ENCODE measurements at places on chromosomes 16 and 17.

GRCh38 chr16:15672514-15673167 lies 22.6 kb downstream of the NDE1 start:
- DNase-seq = peak; percentile 80

- DNase-seq = no peak
Observed at GRCh38 chr17:37848690-37849616, 75.3 kb upstream of the TBC1D3K start.

- DNase-seq = no peak
Observed at GRCh38 chr17:62089334-62089733, 24.3 kb upstream of the MED13 start.

- DNase-seq = peak; percentile 28
Observed at GRCh38 chr17:42387661-42388380, 421 bp downstream of the STAT3 start.

DNA sequence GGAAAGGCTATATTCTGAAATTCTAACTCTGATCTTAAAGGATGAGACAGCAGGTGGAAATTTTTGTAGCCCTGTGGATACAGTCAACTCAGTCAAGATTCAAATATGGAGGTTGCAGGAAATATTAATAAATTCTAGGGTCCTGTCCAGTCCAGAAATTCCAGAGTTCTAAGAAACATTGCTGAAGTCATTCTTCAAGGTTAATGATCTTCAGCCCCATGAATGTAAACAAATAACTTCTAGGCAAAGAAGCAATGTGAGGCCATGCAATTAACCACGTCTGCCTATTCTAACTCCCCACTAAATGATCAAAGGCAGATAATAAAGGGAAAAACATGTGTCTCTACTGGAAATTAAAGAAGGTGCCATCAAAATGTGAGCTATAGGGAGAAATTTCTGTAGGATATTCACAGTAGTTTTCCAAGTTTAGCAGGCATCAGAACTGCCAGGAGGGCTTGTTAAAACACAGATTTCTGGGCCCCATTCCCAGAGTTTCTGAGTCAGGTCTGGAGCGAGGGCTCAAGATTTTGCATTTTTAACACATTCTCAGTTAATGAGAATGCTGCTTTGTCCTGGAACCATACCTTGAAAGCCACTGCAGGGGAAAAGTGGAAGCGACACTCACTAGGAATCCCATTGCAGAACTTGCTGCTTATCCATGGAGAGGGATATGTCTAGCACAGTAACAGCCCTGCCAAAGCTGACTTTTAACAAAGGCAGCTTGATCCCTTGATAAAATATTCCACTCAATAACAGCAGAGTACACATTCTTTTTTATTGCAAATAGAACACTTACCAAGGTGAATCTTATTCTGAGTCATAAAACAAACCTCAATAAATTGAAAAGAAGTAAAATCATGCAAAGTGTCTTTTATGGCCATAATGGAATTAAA lies 61.8 kb downstream of the DNAH3 start:
- DNase-seq = no peak

GRCh38 chr16:50246299-50247122 lies 19.8 kb upstream of the ADCY7 start:
- DNase-seq = no peak

GRCh38 chr16:75195811-75196790 lies 10.9 kb downstream of the CTRB2 start:
- DNase-seq = no peak

DNA sequence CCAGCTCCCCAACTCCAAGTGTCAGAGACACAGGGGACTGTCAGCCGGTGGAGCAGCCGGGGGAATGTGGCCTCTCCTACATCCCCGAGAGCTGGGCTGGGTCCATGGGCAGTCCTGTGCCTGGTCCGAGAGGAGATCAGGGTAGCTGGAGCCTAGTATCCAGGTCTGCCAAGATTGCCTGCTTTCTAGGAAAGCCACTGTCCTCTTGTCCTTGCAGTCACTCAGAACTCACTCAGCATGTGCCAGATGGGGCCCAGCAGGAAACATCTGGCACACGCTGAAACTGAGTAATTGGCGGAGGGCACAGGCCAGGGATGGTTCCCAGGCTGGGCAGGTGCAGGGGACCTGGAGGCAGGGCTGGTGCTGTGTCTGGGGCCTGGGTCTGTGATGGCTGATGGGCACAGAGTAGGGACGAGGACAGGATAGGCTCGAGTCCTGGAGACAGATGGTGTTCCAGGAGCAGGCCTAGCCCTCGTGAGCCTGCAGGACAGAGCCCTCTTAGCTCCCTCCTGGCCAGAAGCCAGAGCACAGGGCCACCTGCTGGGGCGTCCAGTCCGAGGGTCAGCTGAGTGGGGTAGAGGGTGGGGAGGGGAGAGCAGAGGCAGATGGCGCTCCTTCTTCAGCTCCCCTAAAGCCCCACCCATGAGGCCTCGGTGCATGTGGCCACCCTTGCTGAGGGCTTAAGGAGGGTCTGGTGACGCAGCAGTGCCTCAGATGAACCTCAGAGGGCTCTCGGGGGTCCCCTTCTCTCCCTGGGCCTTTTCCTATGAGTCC lies 31.1 kb downstream of the ADCY7 start:
- no peak for DNase-seq

DNA sequence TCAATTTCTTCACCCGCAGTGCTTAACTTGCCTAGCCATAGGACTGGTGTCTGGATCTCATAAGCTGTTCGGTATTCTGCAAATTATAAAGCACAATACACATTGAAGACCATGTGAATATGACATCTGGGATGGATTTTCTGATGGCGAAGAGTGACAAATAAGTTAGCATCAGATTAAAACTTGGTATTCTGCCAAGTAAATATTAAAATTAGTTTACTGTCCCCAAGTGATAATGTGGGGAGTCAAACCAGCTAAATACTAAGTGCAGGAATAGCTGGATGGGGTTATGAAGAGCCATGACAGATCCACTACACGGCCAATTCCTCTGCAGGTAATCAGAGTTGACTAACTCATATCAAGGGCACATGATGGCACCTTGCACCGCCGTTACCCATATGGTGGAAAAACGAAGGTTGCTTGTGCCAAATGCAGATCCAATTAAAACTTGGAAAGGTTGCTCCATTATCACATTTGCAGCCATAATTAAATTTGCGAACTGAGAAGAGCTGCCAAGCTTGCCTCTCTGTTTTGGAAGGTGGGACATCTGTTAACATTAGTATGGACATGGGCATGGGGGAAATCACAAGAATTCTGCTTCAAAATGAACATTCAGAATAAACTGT lies 114.9 kb upstream of the TOM1L1 start:
- no peak for DNase-seq

DNA sequence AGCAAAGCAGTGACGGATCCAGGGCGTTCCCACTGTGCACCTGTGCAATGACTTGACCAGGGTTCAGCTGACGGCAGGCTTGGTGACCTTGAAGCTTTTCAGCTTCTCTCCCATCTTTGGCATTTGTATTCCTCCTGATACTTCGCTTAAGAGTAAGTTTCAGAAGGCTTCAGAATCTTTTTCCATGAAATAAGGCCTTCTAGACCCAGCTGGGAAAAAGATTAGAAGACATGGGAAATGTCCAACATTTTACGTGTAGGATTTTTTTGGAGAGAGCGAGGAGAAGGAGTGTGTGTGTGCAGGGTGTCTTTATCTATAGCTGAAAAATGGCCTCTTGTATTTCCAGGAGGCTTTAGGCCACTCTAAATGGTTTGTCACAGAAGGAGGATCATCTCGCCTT lies 104.1 kb downstream of the BANP start:
- DNase-seq = no peak

DNA sequence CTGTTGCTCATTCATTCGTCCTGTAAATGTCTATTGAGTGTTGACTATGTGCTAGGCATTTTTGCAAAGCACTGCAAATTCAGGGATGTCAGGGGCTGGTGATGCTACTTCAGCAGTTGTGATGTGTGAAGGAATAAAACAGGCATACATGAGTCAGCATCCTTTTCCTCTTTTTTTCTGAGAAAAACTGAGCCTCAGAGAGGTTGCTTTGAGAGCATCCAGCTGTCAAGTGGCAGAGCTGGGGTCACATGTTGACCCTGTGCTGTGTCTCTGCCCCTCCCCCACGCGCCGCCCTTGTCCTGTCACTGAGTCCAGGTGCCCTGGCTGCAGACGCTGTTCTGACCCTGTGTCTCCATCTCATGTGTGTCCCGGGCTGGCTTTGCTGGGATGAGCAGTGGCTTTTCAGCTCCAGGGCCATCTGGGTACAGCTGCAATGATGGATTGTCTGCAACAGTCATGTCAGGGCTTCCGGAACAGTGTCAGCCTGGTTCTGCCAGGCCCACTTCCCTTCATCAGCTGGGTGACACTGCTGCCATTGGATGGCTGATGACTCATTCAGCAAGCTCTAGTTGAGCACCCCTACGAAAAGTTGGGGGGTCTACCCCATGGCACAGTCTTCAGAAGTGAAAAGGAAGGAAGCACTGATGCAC lies 14.9 kb downstream of the SEC14L5 start:
- no peak for DNase-seq

DNA sequence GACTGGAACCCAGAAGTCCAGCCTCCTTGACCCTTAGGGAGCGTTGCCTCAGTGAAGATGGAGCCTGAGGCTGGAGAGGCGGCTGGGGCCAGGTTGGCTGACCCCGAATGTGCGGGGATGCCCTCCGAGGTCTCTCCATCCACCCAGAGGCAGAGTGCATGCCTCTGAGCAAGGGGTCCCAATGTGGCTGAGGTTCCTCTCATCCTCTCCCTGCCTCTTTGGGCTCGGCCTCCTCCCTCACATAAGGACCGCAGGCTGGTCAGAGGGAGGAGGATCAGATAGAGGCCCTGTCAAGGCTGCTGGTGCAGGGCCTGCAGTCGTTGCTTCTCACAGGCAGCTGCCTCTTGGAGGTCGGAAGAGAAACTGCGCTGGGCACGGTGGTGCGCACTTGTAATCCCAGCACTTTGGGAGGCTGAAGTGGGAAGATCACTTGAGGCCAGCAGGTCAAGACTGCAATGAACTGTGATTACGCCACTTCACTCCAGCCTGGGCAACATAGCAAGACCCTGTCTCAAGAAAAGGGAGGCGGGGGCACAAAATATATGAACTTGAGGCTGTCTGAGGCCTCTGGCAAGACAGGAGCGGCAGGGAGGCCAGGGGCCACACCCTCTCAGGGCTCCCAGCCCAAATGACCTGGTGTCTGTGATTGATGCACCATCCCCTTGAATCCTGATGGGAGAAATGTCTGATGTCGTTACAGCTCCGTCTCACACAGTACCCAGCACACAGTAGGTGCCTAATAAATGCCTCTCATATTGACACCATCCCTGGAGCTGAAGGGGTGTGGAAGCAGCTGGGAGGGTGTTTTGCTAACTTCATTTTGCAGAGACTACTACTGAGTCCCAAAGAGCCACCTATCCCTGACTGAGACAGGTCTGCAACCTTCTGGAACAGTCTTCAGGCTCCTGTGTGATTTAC lies 220.1 kb upstream of the GSE1 start:
- no peak for DNase-seq

DNA sequence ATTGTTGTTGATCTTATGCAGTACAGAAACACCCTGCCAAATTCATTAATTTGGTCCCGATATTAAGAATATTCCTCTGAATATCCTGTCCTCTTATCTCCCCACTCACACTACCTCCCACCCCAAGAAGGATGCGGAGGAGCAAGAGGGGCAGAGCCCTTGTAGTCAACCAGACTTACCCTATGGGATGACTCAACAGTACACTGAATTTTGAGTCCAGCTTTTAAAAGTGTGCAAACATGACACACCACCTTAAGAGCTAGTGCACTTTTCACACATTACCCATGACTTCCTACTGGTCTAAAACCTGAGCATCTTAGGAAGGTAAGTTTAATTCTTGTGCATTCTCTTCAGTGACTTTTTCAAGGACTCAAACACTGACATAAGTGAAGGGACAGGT lies 9.5 kb downstream of the USP22 start:
- no peak for DNase-seq

DNA sequence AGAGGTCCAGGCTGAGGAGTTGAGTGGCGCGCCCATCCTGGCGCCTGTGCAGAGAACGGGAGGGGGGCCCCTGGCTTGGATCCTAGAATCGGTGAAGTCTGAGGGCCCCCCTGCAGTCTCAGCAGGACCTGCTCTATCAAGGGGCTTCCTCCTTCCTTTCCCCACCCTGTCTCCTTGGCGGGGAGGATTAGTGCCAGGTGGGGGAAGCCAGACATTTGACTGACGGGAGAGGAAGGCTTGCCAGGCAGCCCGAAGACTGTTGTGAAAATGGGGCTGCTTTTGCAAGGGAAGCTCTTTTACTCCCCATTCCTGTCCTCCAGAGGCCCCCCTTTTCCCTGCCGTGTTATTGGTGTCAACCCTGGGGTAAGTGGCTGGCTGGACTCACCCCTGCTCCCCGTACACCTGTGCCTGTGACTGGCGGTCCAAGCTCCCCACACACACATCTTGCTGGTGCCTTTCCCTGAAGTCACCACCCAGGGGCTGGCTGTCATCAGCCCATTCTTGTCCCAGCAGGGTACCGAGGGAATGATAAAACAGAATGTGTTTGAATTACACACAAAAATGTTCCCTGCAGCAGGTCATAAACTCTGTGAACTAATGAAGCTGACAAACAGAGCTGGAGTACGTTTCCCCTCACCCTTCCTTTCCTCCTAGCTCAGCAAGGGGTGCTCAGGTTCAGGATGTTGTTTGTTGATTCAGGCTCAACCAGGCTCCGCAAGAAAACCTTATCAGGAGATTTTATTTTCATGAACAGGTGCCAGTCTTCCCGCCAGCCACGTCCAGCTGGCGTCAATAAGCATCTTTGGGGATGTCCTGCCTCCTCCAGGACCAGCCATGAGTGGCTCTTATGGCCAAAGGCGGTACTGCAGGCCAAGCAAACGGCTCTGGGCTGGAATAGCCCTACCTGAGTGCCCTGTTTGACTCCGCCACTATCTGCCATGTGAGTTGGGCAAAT lies 4.4 kb upstream of the ARMC7 start:
- peak; percentile 80 for DNase-seq

DNA sequence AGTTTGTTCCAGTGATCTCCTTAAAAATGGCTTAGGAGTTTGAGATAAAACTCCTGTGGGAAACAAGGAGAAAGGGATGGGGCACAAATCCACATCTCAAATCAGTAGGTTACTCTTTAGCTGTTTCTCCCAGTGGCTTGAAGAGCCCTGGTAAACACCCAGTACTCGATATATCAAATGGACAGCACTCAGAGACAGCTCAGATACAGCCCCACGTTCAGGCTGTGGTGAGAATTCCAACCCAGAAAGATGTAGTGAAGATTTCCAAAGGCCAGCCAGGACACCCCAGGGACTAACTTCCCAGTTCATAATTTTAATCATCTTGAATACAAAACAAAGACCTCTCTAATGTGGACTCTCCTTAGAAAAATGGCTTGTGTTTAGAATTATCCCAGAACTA lies 6.4 kb upstream of the VEZF1 start:
- no peak for DNase-seq

- DNase-seq = no peak
Observed at GRCh38 chr16:85637061-85637807, 24.1 kb downstream of the GSE1 start.

DNA sequence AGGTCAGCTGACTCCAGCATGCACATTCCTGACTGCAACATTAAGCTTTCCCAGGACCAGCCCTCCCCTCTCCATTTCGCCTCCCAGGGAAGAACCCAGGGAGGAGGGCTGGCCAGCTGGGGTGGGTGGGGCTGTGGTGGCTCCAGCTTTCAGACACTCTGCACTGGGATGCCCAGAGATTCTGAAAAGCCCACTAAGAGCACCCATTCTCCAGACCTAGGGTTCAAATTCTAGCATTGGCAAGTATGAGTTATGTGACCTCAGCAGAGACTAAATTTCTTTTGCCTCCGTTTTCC lies 7.8 kb downstream of the DLX3 start:
- DNase-seq = no peak

- peak; percentile 38 for DNase-seq
Observed at GRCh38 chr17:60139438-60140285, 10.1 kb upstream of the CA4 start.

GRCh38 chr16:56534847-56535383 lies 15.1 kb upstream of the BBS2 start:
- DNase-seq = no peak

GRCh38 chr16:69315486-69316311 lies 4.5 kb downstream of the VPS4A start:
- DNase-seq = peak; percentile 11
